ENCODE measurements at places on chromosomes 12 and 14. TPM values are rescaled to one million over a fixed set of nuclear protein-coding genes. Genes with fewer than 3 reads are reported as not detected.

The NGDN gene
- polyA plus RNA-seq: 42.0 TPM

DNA sequence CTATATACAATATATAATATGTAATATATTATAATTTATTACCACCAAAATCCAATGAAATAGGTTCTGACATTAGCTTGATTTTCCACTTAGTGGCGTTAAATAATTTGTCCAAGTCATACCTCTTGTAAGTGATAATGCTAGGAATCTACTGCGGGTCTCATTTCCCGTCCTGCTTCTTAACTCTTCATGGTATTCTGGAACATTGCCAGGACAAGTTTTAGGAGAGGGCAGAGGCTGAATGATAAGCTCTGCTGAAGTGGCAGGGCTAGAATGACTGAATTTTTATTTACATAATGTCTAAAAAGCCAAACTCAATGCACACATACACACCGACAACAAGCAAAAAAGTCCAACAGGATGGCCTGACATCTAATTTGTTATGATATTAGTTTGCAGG is 70.4 kb upstream of the PTPRQ start:
- DNase-seq: peak; percentile 14

DNA sequence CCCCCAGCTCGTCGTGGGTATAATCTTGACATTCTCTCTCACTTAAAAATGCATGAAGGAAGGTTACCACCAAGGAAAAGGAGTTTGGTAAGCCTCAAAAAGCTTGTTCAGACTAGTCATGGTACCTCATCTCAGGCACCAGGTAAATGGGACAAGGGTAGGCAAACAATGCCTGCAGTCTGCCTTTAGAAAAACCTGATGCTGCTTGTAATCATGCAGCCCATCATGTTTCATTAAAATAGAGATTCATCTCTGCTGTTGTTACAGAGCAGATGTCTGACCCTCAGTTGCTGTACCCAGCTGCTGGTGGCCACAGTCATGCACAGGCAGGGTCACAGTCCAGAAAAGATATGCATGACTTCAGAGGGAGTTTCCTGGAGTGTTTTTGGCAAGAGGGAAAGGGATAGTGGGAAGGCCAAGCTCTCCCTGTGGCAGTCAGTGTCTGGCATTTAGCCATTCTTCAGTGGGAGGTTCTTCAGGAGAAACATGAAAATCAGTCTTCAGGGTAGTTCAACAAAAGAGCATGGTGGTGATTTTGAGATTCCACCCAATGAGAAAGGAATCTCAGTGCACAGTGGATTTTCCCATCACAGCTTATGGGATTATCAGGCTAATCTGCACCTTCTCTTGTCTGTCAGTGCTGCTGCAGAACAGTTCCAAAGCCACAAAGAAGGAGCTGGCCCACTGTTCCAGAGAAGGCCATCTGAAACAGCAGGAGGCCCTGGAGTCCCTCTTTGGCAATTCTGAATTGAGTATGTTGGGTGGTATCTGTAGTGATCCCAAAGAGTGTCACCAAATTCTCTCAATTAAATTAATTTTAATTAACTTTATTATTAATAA is 202.7 kb upstream of the FRMD6 start:
- peak; percentile 58 for DNase-seq

- DNase-seq: no peak
Observed at GRCh38 chr14:50083467-50084337, 32.7 kb downstream of the VCPKMT start.

DNA sequence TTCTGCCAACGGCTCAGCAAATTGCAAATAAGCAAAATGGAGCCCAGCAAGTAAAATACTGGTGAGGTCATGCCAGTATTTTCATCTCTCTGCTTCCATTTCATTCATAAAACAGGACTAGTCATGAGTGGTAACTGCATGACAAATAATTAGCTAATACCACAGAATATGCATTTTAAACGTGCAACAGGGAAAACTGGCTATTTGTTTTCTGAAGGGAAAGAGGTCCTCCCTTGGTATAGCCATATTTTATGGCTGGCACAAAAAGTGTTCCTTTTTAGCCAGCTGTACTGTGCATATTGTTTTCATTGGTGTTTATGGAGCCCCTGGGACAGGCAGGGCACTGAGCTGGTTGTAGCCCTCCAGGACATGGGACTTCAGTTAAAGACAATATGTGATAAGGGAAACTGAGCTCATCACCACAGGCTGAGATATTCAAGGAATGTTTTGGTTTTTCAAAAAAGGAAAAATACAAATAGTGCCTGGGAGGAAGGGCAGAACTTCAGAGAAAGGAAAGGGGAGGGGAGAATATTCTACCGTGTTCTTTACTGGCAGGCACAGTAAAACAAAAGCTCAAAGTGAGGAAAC is 26.1 kb upstream of the FOXN3 start:
- no peak for DNase-seq

DNA sequence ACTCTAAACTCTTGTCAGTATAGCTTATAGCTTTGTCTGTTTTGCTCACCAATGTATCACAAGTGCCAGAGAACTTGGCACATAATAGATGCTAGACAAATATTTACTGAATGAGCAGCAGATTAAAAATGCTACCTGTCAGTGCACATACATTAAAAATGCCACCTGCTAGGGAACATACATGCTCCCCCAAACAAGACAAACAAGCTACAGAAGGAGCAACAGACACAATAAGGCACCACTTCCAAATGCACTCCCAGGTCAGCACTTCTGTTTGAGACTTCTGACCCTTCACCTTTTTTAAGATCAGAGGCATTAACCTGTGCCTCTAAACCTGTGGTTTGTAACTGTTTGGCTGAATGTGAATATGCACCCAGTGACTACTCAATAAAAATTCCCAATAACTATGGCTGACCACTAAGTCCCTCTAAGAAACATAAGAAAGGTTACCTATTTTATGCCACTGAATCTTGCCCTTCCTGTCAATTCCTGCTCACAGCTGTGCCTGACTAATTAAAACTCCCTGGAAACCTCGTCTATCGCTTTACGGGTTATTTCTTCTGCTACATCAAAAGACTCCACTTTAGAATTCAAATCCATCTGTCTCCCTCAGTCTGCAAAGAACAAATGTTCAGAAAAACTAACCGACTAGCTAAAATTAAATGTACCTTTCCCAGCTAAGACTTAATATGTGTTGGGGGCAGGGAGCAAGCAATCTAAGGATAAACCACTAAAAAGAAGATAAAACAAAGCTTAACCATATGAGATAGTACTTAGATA is 41.0 kb downstream of the HECTD4 start:
- no peak for DNase-seq

GRCh38 chr14:71554959-71555612 is 377.1 kb upstream of the RGS6 start:
- no peak for DNase-seq

- peak; percentile 50 for DNase-seq
Observed at GRCh38 chr12:89710873-89711750, 2.5 kb upstream of the ATP2B1 start.

All from lung (tissue), 17 donors.